Posterior cingulate gyrus (tissue), 11 donors: ENCODE measurements at places on chromosomes 3 and 15.

DNA sequence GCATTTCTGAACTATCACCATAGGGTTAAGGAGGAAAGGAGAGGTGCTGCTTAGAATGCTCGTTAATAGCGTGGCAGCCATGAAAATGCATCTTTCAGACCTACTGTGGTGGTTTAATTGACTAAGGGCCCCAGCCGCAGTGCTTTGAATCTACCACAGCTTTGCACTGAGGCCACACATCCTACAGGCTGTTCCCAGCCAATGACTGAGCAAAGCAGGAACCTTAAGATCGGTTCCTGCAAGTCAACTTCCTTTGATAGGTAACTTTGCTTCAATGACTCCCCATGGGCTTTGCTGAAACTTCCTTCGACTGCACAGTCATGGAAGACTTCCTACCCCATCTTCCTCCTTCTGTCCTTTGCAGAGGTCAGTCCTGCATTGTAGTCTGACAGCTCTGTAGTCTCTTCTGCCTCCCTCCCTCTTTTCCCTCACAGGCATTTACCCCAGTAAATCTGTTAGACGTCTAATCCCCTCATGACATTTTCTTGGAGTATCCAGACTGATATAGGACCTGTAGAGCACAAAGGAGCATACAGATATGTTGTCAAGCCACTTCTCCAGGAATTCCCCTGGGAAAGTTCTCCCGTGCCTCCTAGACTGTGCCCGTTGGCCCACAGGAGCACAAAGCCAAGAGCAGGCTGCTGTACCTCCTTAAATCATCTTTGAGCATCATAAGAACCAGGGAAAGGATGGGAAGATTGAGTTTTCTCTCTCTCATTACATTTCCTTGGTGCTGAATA lies 2.6 kb upstream of the BCL2A1 start:
- no peak for DNase-seq

DNA sequence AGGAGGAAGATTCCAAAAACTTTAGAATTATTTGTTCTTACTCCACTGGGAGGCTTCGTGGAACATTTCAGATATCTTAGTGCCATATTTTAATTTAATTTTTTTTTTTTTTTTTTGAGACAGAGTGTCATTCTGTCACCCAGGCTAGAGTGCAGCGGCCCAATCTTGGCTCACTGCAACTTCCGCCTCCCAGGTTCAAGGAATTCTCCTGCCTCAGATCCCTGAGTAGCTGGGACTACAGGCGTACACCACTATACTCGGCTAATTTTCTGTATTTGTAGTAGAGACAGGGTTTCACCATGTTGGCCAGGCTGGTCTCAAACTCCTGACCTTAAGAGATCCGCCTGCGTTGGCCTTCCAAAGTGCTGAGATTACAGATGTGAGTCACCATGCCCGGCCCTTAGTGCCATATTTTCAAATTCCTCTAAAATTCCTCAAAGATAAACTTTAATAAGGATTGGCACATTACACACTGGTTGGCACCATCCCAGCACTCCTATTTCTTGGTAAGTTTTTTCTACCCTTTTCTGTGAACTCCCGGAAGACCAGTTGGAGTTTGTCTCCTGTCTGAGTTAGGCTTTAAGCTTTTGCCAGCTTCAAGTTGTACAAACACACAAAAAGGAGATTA lies 693.7 kb downstream of the MCTP2 start:
- DNase-seq, result no peak

DNA sequence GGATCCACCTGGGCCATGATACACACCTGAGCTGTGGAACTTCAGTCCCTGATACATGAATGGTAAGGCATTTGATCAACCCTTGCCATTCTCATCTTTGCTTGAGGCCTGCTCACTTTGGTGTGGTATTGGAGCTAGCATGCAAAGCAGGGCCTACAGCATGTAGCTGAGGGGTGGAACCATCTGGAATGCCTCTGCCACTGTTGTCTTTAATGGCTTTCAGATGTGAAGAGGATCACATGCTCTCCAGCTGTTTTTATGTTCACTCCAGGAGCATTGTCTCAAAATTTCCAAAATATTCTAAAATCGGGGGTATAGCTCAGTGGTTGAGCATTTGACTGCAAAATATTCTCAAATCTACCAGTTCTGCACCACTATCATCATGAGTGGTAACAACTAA lies 64.4 kb upstream of the PHLDB2 start:
- DNase-seq, result no peak

- DNase-seq, result no peak
These were observed 127.2 kb downstream of the EPHA3 start for GRCh38 chr3:89234620-89235019.

GRCh38 chr3:123279121-123279520 lies 77.4 kb downstream of the SEC22A start:
- DNase-seq, result peak; percentile 30

GRCh38 chr3:143291836-143292447 lies 172.4 kb downstream of the CHST2 start:
- DNase-seq, result no peak

DNA sequence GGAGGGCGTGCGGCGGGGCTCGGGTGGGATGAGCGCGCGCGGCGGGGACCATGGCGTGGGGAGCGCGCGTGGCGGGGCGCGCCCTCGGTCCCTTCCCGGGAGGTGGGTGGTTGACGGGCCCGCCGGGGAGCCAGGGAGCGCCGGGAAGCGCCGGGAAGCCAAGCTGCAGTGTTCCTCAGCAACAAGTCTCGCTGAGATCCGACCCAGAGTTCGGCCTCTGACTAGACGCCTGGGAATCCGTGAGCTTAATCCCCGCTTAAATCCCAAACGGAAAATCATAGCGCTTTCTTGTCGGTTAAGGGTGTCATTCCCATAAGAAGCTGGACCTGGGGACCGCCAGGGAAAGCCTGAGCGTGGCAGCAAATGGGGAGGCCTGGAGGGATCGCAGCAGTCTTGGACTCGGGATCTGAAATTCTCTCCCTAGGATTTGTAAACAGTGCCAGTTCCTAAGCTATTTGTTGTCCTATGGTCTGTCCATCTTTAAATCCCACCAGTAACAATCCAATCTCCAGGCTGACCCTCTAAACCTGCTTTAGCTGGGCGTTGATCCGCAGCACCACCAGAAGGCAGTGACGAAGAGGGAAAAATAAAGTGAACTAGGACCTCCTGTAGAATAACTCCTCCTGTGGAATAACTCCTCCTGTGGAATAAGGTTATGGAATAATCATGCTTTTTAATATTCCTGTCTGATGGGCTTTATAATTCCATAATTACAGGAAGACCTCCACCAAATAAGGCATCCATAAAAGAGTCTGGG lies 570 bp upstream of the NEDD4 start:
- DNase-seq, result no peak

DNA sequence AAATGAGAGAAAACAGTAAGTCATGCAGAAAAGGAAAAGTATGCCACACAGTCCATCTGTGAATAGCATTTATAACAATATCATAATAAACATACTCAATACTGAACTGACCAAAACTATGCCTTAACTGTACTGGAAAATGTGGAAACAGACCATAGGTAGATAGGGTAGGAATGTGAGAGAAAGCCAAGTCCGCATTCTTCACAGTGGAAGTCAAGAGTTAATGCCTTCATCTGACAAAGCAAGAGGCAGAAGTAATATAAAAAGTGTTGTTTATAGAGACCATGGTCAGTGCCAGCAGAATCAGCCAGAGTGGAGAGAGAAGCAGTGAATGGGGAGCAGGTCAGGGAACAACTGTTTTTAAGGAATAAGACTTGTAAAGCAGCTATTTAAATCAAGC lies 52.3 kb downstream of the KBTBD12 start:
- no peak for DNase-seq

DNA sequence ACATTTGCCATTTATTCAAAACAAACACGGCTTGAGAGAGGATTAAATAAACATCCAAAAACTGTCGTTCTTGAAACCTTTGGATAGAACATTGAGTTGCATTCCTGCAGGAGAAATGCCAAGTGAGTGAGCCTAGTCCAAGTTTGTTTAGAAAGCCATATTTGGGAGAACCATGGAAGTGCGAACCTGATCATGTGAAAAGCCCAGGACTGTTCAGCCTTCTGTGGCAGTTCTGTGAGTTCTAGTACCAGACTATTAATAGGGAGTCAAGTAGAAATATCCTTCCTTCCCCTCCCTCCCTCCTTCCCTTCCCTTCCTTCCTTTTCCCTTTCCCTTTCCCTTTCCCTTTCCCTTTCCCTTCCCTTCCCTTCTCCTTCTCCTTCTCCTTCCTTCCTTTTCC lies 470.4 kb downstream of the LPP start:
- no peak for DNase-seq

GRCh38 chr15:42057799-42058646 lies 36.3 kb downstream of the PLA2G4D start:
- no peak for DNase-seq

- no peak for DNase-seq
These were observed 26.4 kb downstream of the USP3 start for GRCh38 chr15:63530752-63531299.

DNA sequence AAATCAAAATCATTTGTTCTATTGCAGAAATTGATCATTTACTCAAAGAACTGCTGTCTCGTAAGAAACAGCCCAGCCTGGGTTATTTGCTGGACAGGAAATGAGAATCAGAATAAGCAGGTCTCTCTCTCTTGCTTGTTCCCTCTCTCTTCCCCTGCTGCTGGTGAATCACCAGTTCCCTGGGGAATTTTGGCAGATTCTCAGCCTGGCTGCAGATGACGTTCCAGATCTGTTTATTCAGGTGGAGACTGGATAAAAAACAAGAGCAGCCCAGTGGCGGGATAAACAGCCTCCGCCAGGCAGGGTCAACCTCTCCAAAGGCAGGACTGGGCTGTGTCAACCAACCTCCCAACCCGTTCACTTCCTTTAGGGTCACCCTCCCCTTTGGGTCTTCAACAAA lies 72.1 kb downstream of the LRIG1 start:
- DNase-seq, result peak; percentile 53

DNA sequence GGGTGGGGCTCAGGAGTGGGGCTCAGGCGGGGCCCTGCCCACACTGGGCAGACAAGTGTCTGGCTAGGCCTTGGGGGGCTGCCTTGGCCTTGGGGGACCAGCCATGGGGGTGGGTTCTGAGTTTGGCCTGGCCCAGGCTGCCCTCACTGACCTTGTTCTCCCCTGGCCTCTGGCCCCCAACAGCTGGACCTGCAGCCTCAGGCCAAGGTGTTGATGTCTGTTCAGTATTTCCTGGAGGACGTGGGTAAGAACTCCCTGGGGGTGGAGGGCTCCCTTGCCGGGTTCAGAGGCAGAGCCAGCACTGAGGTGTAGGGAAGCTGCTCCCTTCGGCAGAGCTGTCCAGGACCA lies 20.0 kb downstream of the PRKCD start:
- no peak for DNase-seq

GRCh38 chr3:71905426-71905825 lies 120.5 kb upstream of the PROK2 start:
- no peak for DNase-seq
